ENCODE measurements at places on chromosomes 6 and 20.

DNA sequence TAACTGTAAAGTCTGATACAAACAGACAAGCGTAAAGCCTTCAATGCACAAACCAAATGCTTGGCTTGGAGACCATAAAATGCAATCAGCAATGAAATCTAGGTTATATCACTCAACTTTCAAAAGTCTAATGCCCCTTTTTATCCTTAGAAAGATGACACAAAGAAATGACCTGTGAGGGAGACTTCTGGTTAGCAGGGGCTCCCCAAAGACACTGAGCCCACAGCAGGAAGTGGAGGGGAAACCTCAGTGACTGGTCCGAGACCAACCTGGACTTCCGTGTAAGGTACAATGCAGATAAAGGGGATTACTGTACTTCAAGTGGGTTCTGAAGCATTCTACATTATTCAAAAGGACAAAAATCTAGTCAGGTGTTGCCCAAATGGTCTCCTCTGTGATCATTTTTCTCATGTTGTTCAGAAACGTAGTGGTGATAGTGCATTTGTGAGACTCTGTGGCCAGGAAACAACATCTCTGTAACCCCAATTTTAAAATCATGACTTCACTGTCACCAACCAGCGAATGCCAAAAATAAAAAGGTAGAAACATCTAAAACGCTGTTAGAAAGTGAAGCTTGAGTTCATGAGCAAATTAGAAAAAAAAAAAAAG is 88.2 kb downstream of the HIVEP2 start:
- no peaks in the 10 kb centered on the region for H3K27me3 ChIP-seq
- H3K4me1 ChIP-seq = peaks cover 85% of the 10 kb centered on the region
- H3K27ac ChIP-seq = peak overlapping the region; percentile 62
- H3K4me3 ChIP-seq = peak overlapping the region; percentile 52

DNA sequence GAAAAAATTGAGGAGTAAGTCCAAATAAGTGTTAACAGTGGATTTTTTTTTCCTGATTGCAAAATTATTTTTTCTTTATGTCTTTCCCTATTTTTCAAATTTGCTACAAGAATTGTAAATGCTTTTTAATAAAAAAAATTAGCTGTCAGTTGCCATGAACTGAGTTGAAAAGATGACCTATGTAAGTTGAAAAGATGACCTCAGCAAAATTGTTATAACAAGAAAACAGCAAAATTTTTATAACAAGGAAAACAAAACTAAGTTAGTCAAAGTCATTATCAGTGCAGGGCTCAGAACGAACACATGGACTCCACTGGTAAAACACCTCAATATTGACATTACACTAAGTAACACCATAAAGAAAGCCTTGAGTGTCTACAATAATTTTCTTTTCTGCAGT is 207.0 kb upstream of the HDDC2 start:
- H3K27ac ChIP-seq = no peak overlapping the region
- DNase-seq = no peak
- H3K4me1 ChIP-seq = no peaks in the 10 kb centered on the region
- no peaks in the 10 kb centered on the region for H3K27me3 ChIP-seq

DNA sequence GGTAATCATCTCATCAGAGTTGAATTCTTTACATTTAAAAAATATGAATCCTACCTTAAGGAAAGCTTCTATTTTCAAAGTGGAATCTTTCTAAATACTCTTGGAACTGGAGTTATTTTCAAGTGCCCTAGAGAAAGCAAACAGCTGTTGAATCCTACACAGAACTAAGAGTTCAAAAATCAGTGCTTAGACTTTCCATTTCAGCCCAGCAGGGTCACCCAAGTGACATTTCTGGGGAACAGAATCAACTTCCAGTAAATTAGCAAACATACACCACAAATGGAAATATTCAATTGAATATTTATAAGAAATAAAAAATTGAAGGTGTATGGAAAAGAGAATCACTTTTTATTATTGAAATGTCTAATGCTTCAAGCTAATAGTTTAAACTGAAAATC is 427.7 kb upstream of the NOX3 start:
- H3K4me1 ChIP-seq = peaks cover 15% of the 10 kb centered on the region
- DNase-seq = no peak
- H3K27me3 ChIP-seq = no peaks in the 10 kb centered on the region
- no peak overlapping the region for H3K27ac ChIP-seq

DNA sequence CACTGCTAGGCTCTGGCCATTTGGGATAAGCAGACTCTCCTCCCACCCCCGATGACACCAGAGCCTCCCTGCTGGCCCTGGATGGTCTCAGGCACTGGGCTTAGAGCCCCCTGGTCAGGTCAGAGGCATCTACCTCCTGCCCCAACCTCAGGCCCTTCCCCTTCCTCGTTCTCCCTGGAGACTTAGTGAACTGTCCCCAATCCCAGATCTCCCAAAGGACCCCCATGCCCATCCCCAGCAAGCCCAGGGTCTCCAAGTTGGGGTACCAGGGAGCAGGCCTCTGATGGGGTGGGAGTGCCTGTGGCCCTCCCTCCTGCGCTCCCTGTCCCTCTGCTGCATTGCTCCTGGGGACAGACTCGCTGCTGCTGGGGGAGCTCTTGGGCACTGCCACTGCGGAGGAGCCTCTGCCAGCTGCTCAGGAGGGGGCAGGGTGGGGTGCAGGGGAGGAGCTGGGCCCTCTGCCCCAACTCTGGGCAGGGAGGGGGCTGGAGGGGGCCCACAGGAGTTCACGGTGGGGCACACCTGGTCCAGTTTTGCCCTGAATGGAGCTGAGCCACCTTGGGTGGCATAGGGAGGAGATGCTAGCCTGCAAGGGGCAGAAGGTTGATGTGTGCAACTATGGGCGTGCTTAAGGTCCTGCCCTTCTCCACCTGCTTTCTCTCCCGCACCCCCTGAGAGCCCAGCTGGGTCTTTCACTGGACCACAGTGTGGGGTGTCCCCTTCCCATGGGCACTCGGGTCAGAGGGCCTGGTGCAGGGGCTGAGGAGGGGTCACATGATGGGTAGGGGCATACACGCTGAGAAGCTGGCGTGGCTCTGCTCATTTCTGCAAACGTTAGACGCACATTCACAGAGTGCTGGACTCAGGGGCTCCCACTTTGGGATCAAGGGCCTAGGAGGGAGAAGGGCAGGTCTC is 40.4 kb downstream of the SPDEF start:
- no peaks in the 10 kb centered on the region for H3K4me1 ChIP-seq
- H3K4me3 ChIP-seq = no peak overlapping the region
- no peaks in the 10 kb centered on the region for H3K36me3 ChIP-seq
- no peak for DNase-seq

DNA sequence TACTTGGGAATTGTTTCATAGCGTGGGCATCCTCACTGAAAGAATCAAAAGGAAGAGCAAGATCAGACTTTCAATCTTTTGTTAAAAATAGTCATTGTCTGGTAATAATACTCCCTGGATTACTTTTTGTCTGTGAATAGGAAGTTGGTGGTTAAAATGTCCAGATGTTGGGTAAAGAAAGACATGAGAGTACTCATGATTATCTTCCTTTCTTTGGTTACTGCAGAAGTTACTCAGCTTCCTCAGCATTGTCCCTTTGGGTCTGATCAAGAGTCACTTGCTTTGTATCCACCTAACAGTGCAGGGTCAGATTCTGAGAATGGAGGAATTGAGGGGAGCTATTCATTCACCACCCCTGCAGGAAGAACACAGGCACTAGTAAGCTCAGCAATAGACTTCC is 54.6 kb downstream of the RIN2 start:
- no peaks in the 10 kb centered on the region for H3K27me3 ChIP-seq
- no peak overlapping the region for H3K27ac ChIP-seq
- no peaks in the 10 kb centered on the region for H3K4me1 ChIP-seq
- H3K36me3 ChIP-seq = no peaks in the 10 kb centered on the region

- DNase-seq = no peak
- no peak overlapping the region for H3K4me3 ChIP-seq
- H3K27me3 ChIP-seq = no peaks in the 10 kb centered on the region
- no peaks in the 10 kb centered on the region for H3K4me1 ChIP-seq
- no peak overlapping the region for H3K27ac ChIP-seq
These were observed 19.2 kb upstream of the SNX14 start for GRCh38 chr6:85612690-85613474.

DNA sequence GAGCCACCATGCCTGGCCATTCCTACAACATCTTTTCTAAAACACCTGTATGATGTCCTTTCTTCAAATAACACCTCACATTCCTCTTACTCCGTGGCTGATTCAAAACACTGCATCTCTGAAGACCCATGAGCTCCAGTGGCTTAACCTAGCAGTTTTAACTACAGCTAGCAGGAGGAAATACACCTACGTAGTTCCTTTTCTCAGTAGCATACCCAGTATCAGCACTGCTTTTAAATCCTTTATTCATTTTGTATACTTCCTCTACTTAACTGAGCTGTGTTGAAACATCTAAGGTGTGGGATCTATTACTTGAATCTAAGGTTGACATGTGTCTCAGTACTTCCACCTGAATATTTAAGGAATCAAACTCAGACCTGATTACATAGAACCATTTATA is 113.6 kb upstream of the CCDC28A start:
- H3K4me3 ChIP-seq = no peak overlapping the region
- no peak for DNase-seq
- H3K27me3 ChIP-seq = no peaks in the 10 kb centered on the region
- H3K36me3 ChIP-seq = no peaks in the 10 kb centered on the region
- H3K27ac ChIP-seq = no peak overlapping the region

DNA sequence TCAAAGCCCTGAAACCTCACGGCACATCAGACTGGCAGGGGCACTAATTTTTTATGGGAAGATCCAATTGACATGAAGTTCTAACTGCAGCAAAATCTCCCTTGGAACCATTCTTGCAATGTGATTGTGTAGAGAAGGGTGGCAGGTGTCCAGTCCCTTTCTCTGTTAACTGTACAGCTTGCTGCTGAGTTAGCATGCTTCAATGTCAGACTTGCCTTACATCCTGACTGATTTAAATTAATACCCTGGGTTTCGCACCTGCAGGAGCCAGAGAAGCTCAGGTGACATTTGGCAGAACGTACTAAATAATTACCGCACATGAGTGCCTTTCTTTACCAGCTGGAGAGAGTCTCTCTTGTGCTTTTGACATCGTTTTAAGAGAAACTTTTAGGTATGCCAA is 123.0 kb downstream of the DOK5 start:
- H3K4me3 ChIP-seq = no peak overlapping the region
- H3K36me3 ChIP-seq = no peaks in the 10 kb centered on the region
- H3K27me3 ChIP-seq = no peaks in the 10 kb centered on the region
- H3K27ac ChIP-seq = no peak overlapping the region

DNA sequence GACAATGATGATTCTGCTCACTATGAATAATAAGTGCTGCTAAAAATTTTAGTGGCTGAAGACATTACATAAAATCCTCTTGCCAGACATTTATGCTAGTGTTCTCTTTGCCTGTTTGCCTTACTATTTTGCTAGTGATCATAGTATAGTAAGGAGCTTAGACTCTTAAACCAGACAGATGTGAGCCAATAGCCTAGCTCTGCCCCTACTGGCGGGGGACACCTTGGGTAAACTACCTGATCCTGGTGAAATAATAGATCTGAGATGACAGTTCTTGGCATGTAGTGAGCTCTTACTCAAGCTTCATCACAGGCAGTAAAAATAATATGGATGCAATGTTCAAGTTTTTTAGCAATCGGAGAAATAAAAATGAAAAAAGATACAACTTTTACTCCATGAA is 18.8 kb downstream of the ENPP3 start:
- H3K36me3 ChIP-seq = no peaks in the 10 kb centered on the region
- no peak for DNase-seq
- no peaks in the 10 kb centered on the region for H3K27me3 ChIP-seq
- no peak overlapping the region for H3K27ac ChIP-seq
- H3K4me1 ChIP-seq = no peaks in the 10 kb centered on the region

DNA sequence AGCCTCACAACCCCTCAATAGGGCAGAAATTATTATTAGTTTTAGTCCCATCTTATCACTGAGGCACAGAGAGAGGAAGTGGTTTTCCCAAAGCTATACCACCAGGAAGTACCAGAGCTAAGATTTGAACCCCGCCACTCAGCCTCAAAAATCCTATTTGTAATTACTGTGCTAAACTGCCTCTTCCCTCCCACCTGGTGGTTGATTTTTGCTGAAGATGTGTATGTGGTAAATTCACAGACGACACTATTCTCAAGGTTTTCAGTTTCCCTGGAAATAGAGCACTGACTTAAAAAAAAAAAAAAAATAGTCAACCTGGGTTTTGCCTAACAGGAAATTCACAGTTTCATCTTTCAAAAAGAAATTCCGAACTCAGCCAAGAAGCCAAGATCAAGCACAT is 57.9 kb downstream of the TSHZ2 start:
- no peak overlapping the region for H3K4me3 ChIP-seq
- peaks cover 14% of the 10 kb centered on the region for H3K4me1 ChIP-seq
- no peaks in the 10 kb centered on the region for H3K27me3 ChIP-seq
- H3K27ac ChIP-seq = no peak overlapping the region
- H3K36me3 ChIP-seq = no peaks in the 10 kb centered on the region

GRCh38 chr6:136646377-136646776 is 96.2 kb upstream of the MAP7 start:
- H3K36me3 ChIP-seq = no peaks in the 10 kb centered on the region
- no peaks in the 10 kb centered on the region for H3K27me3 ChIP-seq
- no peak for DNase-seq
- H3K27ac ChIP-seq = no peak overlapping the region
- peaks cover 17% of the 10 kb centered on the region for H3K4me1 ChIP-seq
- H3K4me3 ChIP-seq = no peak overlapping the region

- no peak for DNase-seq
- H3K27ac ChIP-seq = no peak overlapping the region
- H3K4me3 ChIP-seq = no peak overlapping the region
- no peaks in the 10 kb centered on the region for H3K27me3 ChIP-seq
- no peaks in the 10 kb centered on the region for H3K4me1 ChIP-seq
These were observed 37.2 kb downstream of the TMEM14A start for GRCh38 chr6:52707963-52708680.

GRCh38 chr6:150410906-150411305 is 42.1 kb downstream of the IYD start:
- no peak overlapping the region for H3K4me3 ChIP-seq
- H3K4me1 ChIP-seq = no peaks in the 10 kb centered on the region
- H3K27ac ChIP-seq = no peak overlapping the region
- H3K27me3 ChIP-seq = no peaks in the 10 kb centered on the region

DNA sequence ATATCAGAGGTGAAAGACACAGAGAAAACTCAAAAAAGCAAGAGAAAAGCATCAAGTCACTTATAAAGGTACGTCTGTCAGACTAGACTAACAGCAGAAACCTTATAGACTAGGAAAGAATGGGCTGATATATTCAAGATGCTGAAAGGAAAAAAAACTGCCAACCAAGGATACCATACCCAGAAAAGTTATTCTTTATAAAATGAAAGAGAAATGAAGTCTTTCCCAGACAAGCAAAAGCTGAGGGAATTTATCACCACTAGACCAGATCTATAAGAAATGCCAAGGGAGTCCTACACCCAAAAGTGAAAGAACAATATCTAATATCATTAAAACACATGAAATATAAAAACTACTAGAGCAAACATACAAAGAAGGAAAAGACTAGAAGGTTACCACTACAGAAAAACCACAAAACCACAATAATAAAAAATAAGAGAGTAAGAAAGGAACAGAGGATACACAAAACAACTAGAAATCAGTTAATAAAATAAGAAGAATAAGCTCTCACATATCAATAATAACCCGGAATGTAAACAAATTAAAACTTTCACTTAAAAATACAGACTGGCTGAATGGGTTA is 6.2 kb downstream of the MOXD1 start:
- H3K4me3 ChIP-seq = no peak overlapping the region
- H3K4me1 ChIP-seq = no peaks in the 10 kb centered on the region
- peaks cover 5% of the 10 kb centered on the region for H3K27me3 ChIP-seq
- no peaks in the 10 kb centered on the region for H3K36me3 ChIP-seq
- no peak overlapping the region for H3K27ac ChIP-seq

All from CD8-positive, alpha-beta memory T cell (primary cell).